Forelimb muscle (tissue), 1 donor: ENCODE measurements at places on chromosomes 1 and 21. TPM values are rescaled to one million over a fixed set of nuclear protein-coding genes. Genes with fewer than 3 reads are reported as not detected.

The BEND5 gene
- 10.3 TPM for polyA plus RNA-seq

The DENND2D gene
- 1.0 TPM for polyA plus RNA-seq

The SDE2 gene
- 13.3 TPM for polyA plus RNA-seq

The SOX13 gene
- 24.9 TPM for polyA plus RNA-seq

The GJC2 gene
- polyA plus RNA-seq: 0.48 TPM

The DYNLT5 gene
- polyA plus RNA-seq: 5.2 TPM

The PTPN22 gene
- 0.46 TPM for polyA plus RNA-seq

The SLC30A2 gene
- polyA plus RNA-seq: 1.00 TPM

The DUSP23 gene
- polyA plus RNA-seq: 7.9 TPM

The HUNK gene
- polyA plus RNA-seq: 5.0 TPM

The CD164L2 gene
- polyA plus RNA-seq: not detected

The VAV3 gene
- polyA plus RNA-seq: 3.3 TPM

The OR2T11 gene
- not detected for polyA plus RNA-seq
